ENCODE measurements at places on chromosomes 6 and 20. TPM values are rescaled to one million over a fixed set of nuclear protein-coding genes. Genes with fewer than 3 reads are reported as not detected.

Gene LY86
- 3.0 TPM for polyA plus RNA-seq

DNA sequence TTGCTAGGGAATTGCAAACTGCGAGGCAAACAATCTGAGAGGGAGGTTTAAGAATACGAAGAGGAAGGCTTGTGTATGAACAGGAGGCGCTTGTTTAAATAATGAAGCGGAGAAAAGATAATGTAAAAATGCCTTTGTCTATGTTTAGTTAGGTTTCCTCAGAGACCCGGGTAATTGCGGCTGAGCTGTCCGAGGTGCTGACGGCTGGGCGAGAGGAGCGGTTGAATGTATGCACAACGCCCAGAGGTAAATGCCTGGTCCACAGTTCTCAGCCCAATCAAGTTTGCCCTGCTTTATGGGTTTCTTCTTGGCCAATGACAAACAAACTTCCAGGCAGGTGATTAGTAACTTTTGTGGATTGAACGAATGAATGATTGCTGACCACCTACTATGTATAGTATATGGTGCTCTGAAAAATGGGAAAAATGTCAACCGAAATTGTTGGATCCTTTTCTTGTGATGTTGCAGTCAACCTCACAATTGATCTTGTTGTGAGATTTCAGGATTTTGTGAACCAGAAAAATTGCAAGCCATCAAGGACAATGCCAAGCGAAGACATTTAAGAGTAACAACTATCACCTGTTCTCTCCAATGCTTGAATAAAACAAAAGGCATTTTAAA, 38.3 kb upstream of the SLC32A1 start:
- DNase-seq: peak; percentile 70

DNA sequence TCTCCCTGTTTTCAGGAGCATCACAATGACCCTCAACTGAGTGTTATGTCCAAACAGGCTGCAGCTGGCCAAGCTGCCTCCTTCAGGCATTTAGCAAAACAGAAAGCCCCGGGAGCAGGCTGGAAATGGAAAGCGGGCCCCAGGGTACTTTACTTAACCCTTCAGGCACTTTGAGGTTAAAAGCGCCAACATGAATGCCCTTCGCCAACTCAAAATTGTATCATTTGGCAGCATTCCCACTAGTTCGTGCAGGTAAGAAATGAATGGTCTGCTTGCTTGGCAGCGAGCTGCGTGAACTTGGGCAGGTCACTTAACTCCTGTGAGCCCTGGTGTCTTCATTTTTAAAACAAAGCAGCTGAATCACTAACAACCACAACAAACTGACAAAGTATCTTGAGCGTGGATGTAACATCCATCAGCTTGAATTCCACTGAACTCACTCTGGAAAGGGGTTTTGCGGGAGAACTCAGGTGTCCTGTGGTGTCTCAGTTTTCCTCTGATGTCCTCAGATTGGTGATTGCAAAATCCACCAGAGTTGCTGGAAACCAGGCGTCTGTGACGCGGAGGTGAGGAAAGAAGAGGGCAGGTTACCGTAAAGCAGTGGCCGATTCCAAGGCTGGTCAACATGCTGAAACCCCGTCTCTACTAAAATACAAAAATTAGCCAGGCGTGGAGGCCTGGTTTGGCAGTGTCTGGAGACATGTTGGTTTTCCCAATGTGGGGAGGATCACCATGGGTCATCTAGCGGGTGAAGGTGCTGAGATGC, 118.8 kb upstream of the ZNF217 start:
- no peak for DNase-seq

DNA sequence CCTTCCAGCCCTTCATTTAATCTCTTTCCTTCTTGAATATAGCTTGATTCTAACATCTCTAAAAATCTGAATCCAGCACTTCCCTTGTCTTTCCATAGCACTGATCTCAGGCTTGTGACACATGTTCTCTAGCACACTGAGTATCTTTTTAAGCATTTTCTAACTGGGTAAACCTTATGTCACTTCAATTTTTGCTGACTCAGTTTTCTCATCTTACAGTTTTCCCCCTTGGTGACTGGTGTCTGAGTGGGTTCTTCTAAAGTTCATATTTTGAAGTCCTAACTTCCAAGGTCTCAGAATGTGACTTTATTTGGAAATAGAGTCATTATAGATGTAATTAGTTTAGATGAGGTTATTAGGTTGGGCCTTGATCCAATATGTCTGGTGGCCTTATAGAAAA, 153.9 kb downstream of the PAK5 start:
- DNase-seq: no peak

- no peak for DNase-seq
These were observed 98.3 kb downstream of the HAO1 start for GRCh38 chr20:7841971-7842310.

Gene ERVFRD-1
- polyA plus RNA-seq: 0.13 TPM

Gene TGM2
- 127 TPM for polyA plus RNA-seq

- DNase-seq: no peak
These were observed 109.1 kb downstream of the MAN1A1 start for GRCh38 chr6:119240257-119241110.

- no peak for DNase-seq
These were observed 28.9 kb upstream of the ASF1A start for GRCh38 chr6:118865100-118865391.

GRCh38 chr6:89015971-89016370, 52.6 kb upstream of the RNGTT start:
- DNase-seq: no peak

Gene MRAP2
- 5.9 TPM for polyA plus RNA-seq

Gene UNC93A
- 0.21 TPM for polyA plus RNA-seq

DNA sequence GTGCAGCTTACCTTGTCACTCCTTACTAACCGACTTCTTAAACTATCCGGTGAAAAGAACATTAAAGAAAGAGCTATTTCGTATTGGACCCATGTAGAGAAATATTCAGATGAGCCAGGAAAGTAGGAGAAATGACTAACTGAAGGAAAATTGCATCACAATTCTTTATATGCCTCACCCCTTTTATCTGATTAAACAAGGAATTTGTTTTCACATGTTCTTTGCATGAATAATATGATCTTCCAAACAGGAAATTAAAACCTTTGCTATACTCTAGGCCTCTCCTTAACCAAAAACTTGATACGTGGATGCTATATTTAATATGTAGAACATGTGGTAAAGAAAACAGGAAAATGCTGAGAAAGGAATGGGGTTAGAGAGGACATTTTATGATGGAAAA, 41.9 kb upstream of the LRRC1 start:
- no peak for DNase-seq

Gene IL17F
- polyA plus RNA-seq: not detected

- no peak for DNase-seq
These were observed 506 bp downstream of the CITED2 start for GRCh38 chr6:139373928-139374356.

DNA sequence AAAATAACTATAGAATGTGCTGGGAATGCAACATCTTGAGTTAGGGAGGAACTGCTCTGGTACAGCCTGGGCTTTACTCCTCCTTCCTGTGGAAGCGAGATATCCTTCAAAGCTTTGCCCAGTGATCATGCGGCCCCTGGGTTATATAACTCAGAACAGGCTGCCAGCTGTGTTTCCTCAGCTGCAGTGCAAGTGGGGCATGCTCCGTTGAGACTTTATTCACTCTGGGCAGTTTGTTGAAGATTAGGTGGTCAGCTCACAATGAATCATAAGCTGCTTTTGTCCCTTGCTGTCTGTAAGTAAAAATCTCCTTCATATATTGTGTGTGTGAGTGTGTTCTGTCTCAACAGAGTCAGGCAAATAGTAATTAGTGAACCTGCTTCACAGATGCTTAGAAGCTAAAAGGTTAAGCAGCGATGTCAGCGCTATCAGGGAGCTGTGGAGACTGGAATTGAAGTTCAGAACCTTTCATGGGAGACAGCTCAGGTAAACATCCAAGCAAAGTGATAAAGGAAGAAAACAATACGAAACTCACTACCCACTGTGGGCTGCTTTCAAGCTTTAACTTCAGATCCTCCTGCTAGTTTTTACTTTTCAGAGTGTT, 688.4 kb downstream of the HTR1B start:
- no peak for DNase-seq

Gene CDSN
- not detected for polyA plus RNA-seq

DNA sequence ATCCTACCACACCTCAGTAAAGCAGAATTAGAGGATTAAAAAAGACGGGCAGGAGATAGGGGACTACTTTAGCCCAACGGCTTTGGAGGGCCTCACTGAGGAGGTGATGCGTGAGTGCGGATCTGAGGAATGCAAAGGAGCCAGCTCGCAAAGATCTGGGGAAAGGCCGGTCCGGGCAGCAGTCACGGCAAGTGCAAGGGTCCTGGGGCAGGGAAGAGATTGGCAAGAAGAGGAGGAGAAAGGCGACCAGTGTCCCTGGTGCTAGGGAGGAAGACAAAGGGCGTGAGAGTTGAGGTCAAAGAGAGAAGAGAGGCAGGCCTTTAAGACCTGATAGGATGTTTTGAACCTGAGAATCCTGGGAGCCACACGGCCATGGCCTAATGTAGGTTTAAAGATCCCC, 86.8 kb downstream of the KCNB1 start:
- DNase-seq: no peak

GRCh38 chr6:51120016-51120415, 301.3 kb downstream of the TFAP2B start:
- DNase-seq: no peak

Gene BPIFB2
- not detected for polyA plus RNA-seq

DNA sequence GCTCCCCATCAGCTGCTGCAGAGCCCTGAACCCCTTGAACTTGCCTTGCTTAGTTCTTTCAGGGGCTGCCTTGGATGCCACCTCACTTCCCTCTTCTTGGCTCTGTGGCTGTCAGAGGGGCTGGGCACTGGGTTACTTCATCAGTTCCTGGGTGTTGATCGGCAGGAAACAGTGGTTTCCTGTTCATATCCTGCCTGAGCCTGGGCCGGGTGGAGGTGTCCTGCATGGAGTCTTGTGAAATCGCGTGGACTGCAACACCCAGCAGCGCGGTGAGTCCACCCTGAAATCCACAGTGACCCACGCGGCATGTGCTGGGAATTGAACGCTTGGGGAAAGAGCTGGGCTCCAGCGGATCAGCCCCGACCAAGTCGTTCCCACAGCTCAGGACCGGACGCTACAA, 97.5 kb downstream of the CDH26 start:
- peak; percentile 91 for DNase-seq

Gene MTHFD1L
- 15.5 TPM for polyA plus RNA-seq

DNA sequence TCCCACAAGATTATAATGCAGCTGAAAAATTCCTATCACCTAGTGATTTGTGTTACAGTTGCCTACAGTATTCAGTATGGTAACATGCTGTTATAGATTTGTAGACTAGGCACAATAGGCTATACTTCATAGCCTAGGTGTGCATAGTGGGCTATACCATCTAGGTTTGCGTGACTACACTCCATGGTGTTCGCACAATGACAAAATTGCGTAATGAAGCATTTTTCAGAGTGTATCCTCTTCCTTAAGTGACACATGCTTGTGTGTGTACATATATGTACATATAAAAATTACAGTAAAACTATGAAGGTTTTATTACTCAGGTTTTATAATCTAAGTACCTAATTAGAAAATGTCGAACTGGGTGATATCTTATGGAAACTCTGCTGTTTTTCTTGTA, 133.0 kb downstream of the FARS2 start:
- DNase-seq: no peak

GRCh38 chr6:36853325-36853724, 14.1 kb upstream of the CPNE5 start:
- DNase-seq: peak; percentile 69

Gene HLA-DRB1
- polyA plus RNA-seq: 11.2 TPM

- peak; percentile 90 for DNase-seq
These were observed 2.0 kb upstream of the KCNB1 start for GRCh38 chr20:49484180-49485140.

Gene OTOR
- polyA plus RNA-seq: not detected

DNA sequence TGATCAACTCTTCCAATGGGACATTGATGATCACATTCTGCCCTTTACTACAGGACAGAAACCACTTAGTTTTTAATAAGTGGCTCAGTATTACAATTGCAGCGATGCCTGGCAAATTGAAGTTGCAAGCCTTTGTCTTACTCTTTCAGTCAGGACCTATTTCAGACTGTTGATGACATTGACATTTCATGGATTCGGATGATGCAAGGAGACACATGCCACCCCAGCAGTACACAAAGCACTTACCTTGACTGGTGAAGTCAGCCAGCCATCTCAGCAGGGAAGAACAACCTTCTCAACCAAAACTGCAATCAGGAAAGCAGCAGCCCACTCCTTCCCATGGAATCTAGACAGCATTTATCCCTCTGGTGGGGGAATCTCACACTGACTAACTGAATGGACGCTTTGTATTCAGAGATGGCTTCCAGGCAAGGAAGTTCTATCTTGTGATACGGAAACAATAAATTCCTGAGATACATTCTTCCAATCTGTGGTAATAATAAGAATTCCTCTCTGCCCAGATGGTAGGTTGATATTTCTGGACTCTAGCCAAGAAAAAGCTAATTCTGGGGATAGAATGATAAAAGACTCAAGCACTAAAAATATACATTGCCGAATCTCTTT, 24.8 kb downstream of the NFYA start:
- no peak for DNase-seq

Gene CRISP3
- 1.9 TPM for polyA plus RNA-seq

DNA sequence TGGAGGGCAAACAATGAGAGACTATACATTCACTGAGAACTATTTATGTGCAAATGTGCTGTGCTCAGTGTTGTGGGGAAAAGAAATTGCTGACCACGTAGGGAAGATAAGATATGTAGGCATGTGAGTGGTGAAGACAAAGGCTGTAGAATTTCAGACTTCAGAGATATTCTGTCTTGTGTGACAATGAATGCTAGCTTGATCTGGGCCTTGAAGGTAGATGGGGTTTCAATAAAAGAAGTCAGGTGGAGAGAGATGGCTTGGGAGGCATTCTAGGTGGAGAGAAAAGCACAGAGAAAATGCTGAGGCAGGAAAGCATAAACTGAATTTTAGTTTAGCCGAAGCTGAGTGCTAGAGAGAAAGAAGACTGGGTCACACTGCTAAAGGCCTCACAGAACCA, 56.8 kb upstream of the EEF1A1 start:
- no peak for DNase-seq

Gene MCCD1
- 0.23 TPM for polyA plus RNA-seq

GRCh38 chr6:150245148-150245935, 102.5 kb downstream of the PPP1R14C start:
- DNase-seq: no peak

Measured in left lung (tissue), 14 donors.